Spleen (tissue), 13 donors: ENCODE measurements at places on chromosomes 2 and 18.

DNA sequence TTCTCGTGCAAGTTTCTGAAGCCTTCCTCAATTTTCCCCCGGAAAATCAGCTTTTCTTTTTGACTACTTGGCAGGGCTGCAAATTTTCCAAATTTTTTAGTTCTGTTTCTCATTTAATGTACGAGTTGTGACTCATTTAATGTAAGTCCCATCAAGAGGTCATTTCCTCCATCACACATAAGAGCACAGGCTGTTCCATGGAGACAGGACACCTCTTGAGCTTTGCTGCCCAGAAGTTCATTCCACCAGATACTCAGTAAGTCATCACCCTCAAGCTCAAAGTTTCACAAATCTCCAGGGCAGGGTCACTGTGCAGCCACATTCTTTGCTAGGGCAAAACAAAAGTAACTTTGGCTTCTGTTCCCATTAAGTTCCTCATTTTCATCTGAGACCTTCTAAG is 101.5 kb upstream of the TEKT4 start:
- DNase-seq: no peak

- DNase-seq: no peak
These were observed 6.6 kb downstream of the ATOH8 start for GRCh38 chr2:85760371-85760770.

DNA sequence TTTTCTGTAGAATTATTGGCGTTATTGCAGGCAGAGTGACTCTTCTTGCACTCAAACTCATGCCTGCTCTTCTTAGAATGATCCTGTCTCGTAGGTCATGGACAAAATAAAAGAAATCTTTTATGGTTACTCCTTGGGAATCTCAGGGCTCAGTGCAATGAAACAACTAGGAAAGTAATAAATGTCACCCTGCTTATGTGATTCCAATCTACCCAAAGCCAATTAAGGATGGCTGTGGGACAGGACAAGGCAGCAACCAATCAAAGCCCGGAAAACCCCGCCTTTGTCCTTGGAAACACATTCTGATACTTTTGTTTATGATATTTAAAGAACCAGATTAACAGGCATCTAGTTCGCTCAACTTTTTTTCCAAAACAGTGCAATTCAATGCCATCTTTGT is 53.0 kb downstream of the GRB14 start:
- no peak for DNase-seq

DNA sequence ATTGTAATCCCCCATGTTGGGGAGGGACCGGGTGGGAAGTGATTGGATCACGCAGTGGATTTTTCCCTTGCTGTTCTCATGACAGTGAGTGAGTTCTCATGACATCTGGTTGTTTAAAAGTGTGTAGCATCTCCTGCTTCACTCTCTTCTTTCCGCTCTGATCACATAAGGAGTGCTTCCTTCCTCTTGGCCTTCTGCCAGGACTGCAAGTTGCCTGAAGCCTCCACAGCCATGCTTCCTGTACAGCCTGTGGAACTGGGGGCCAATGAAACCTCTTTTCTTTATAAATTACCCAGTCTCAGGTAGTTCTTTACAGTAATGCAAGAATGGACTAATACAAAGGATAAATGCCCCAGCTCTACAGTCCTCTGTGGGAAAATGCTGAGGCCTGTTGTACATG is 437.5 kb upstream of the NXPH2 start:
- no peak for DNase-seq

- no peak for DNase-seq
These were observed 14.9 kb downstream of the KIAA1328 start for GRCh38 chr18:36843784-36844183.

DNA sequence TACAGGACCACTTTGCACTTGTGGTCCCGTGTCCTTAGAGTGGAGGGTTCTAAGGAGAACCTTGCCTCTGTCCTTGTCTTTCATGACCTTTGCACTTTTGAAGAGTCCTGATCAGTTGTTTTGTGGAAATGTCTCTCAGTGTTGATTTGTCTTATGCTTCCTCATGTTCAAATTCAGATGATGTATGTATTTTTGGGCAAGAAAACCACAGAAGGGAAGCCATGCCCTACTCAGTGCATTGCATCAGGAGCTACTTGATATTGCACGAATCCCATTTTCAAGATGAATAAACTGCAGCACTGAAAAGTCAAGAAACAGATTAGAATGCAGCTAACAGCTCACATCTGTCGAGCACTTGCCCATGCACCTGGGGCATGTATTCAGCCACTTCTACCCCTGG is 152.2 kb downstream of the INHBB start:
- DNase-seq: no peak

DNA sequence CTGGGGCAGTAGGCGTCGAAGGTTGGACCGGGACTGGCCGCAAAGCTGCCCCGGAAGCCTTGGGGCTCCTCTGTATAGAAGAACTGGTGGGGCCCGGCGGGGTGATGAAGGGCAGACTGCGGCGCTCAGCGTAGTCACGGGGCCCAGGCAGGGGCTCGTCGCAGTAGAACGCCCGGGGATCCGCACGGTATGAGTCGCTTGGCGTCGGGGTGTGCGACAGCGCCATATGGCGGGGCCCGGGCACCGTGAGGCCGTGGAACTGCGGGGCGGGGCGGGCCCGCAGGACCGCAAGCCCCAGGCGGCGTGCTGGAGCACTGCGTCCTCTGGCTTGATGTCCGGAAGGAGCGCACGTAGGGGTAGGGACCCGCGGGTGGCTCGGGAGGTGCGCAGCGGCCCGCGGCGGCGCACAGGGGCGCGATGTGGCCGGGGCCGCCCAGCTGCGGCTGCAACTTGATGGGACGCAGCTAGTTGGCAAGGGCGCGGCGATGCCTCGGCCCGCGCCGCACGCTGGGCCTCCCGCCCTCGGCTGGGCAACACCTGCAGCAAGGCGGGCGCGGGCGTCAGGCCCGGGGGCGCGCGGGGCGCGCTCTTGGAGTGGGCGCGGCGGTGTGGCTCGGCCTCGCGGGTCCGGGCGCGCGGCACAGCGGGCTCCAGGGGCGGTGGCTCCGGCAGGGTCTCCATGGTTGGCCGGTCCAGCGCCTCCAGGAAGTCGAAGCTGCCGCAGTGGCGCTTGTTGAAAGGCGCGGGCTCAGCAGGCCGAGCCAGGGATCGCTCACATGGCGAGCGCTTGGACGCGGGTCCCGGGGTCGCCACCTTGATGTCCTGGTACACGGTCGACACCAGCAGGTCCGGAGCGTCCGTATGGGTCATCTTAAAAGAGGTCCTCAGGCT is 251.4 kb downstream of the ANKRD30B start:
- DNase-seq: peak; percentile 58
